ENCODE measurements at places on chromosomes 4 and X.
A peak's percentile ranks its signal among the peaks of the same experiment; 100 is the strongest.

- peak; percentile 44 for DNase-seq
Observed at GRCh38 chrX:13396924-13397323, 77.1 kb upstream of the ATXN3L start.

DNA sequence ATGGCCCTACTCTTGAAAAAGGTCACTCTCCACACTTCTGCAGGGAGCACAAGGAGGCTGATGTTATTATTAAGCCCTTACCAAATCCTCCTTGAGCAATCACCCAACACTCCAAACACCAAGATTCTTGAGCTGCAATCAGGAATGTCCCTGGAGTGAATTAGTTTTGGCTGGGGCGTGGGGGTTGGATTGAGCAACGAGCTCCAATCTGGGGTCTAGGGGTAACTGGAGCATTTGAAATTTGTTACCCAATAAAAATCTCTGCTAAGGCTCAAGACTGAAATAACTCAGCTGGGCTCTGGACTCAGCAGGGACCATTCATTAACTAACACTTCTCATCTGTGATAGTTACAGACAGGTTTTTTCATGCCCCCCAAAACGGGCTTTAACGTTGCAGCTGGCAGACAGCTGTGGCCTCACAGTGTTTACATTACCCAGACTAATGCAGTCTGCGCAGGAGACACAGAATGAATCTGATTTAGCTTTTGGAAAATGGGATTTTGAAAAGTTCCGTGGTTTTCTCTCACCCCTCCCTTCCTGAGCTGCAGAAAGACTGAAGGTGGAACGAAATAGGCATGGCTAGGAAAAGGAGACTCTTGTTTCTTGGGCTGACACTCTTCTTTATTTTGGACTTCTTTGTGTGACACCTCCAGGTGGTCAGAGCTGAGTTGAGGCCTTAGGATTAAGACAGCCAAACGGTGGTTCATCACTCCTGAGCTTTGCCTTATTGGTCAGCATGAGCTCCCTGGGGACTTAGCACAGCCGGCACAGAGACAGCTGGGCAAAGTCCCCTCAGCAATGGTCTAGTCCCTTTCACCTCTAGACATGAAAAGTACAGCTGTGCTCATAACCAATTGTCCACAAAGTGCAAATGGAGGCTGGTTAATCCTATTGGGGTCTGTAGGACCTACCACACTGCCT, 26.6 kb downstream of the PLAC1 start:
- DNase-seq = no peak

DNA sequence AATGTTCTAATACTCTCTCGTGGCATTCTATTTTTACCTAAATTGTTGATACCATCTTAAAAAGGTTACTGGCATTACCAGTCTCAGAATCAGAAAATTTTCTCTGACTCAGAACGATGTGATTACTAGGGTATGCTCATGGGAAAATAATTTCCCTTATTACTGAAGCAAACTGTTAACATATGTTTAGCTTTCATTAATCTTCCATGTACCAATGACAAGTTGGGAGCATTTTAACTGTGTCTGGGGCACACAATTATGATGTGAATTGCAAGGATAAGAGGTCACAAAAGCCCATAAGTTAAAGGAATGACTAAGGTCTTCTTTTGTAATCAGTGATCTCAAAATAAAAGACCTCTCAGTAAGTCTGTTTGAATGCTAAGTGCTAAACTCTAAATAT, 1254.6 kb downstream of the PCDH18 start:
- peak; percentile 1 for DNase-seq

DNA sequence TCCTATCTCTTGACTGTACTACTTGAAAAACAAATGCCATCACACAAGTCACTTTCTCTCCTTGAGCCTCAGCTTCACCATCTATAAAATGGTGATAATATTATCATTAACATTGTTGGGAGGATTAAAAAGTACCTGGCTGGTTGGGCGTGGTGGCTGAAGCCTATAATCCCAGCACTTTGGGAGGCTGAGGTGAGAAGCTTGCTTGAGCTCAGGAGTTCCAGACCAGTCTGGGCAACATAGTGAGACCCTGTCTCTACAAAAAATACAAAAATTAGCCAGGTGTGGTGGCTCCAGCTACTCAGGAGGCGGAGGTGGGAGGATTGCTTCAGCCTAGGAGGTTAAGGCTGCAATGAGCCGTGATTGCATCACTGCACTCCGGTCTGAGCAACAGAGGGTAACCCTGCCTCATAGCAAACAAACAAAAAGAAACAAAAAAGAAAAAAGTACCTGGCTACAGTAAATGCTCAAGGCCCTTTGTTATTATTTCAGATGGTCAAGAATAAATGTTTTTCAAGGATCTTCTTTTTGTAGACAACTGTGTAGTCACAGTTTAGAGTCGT, 120.3 kb downstream of the CHRNA9 start:
- no peak for DNase-seq

- no peak for DNase-seq
Observed at GRCh38 chr4:38577462-38577861, 86.5 kb upstream of the KLF3 start.
